ENCODE measurements at places on chromosomes 1 and 21.

GRCh38 chr1:179195376-179195775 lies 34.1 kb downstream of the ABL2 start:
- DNase-seq = no peak

- DNase-seq = no peak
These were observed 43.9 kb upstream of the IFNAR2 start for GRCh38 chr21:33185852-33186251.

DNA sequence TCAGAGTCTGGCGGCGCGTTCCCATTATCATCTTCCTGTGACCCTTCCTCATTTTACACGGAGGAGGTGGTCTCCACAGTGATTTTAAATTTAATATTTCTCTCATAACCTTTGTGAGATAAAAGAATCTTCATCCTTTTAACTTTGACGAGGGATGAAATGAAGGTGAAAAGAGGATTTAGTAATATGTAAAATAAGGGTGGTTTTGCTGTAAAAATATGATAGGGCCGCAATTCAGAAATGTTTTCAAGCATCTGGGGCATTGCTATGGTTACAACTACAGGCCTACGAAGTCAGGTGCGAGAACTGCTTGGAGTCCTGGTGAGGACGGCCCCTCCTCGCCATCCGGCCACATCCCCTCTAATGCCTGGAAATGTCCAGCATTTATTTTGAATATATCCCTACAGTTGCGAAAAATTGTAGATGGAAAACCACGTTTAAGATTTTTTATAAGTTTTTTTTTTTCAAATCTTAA lies 422 bp upstream of the RSBN1 start:
- no peak for DNase-seq

GRCh38 chr1:169368406-169368769 lies 393 bp downstream of the BLZF1 start:
- DNase-seq = no peak

GRCh38 chr1:15152318-15153183 lies 996 bp upstream of the TMEM51 start:
- peak; percentile 60 for DNase-seq

DNA sequence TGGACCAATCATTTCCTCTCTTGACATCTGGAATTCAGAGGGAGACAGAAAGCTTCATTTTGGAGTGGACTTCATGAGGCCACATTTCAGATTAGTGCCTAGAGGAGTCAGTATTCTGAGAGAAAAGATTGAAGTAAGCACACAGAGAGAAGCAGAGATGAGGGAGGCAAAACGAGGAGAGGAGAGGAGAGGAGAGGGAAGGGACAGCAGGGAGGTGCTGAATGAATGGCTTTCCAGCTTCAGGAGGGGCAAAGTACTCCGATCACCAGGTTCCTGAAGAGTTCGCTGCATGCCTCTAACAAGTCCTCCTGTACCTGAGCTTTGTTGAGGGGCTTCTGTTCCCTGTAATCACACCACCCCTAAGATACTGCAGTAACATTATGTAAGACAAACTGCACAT lies 76.0 kb downstream of the NRIP1 start:
- no peak for DNase-seq

DNA sequence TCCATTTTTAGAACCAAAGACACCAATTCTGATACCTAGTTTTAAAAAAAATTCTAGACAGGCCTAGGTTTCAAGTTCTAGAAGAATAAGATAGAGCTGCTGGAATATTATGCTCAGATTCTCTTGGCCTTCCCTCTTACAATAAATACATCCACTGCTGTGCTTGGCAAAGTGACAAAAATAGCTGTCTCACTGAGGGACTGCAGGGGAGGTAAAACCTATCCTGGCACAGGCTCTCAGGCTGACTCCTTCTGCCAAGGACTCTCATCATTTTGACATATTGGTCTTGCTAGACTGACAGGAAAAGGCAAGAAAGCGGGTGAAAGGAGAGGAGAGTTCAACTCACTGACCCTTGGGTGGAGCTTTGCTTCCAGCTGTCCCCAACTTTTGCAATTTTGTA lies 197.0 kb upstream of the LHX8 start:
- DNase-seq = no peak

DNA sequence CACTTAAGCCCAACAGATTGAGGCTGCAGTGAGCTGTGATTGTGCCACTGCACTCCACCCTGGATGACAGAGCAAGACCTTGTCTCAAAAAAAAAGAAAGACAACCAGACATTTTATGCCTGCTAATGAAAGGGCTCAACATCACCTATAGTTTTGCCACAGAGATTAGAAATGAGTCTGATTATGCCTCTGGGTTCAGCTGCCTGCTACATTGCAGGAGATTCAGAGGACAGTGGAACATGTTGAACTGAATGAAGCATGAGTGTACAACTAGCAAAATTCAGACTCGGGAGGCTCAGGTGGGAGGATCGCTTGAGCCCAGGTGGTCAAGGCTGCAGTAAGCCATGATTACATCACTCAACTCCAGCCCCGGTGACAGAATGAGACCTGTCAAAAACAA lies 46.0 kb downstream of the EXO1 start:
- DNase-seq = no peak

DNA sequence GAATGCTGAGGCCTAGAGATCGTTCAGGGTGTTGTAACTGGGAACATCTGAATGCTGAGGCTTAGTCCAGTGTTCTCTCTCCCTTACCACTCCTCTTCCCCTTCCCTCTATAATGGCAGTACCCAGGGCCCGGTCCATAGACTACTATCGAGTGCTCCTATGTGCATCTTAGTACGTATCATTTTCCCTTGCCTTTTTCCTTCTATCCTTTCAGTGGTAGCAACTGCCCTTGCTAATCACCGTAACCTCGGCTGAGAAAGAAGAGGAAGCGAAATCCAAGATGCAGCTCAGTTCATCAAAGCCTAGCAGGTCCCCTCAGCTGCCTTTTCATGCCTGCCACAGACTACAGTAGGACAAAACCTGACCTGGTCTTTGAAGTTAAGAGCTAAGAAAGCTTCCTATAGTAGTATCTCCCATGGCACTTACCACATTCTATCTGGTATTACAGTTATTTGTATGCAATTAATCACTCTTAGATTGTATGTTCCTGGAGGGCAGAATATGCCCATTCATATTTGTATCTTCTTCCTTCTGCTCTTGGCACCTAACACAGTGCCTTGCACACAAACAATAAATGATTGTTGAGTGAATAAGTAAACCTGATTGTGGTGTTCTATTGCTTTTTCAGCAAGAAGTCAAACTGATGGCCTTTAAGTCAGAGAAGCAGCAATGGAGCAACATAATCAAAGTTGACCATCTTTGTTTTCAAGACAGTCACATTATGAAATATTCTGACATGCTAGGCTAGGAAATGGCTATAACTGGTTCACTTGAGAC lies 22.4 kb downstream of the CNIH4 start:
- DNase-seq = no peak

GRCh38 chr1:56456435-56457101 lies 122.8 kb downstream of the PLPP3 start:
- DNase-seq = no peak

DNA sequence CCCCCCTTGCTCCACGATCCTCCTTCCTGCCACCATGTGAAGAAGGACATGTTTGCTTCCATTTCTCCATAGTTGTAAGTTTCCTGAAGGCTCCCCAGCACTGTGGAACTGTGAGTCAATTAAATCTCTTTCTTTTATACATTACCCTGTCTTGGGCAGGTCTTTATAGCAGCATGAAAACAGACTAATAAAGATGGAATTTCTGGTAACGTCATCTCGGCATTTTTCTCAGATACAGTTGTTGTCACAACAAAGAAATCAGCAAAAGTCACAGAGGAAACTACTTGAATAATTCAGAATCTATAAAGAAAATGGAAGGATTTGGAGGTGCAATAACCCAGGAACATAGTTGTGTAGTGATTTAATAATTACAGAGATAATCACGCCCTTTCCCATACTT lies 4.4 kb downstream of the APCS start:
- no peak for DNase-seq

GRCh38 chr21:38675182-38675824 lies 130.4 kb upstream of the ETS2 start:
- no peak for DNase-seq

DNA sequence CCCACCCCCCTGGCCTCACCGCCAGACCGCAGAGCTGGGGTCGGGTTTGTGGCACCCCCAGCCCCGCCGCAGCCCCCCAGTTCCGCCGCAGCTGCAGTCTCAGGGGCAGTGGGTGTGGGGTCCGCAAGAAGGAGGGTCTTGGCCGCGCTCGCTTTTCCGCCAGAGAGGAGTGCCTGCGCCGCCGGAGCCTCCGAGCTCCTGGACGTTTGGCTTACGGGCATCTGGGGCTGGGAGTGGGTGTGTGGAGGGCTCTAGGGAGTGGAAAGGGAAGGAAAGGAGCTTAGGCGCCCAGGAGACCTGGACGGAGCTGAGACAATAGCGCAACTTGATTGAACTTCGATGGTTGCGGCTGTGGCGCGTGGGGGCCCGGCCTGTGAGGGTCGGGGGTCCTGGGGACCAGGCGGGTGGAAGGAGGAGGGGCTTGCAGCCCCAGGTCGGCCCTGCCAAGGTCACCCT lies 88.8 kb upstream of the IPO9 start:
- DNase-seq = no peak

GRCh38 chr1:180501865-180502360 lies 464 bp downstream of the ACBD6 start:
- no peak for DNase-seq

- DNase-seq = no peak
These were observed 13.1 kb downstream of the PCSK9 start for GRCh38 chr1:55052221-55053142.

- DNase-seq = no peak
These were observed 53.6 kb upstream of the SSX2IP start for GRCh38 chr1:84743896-84744295.

DNA sequence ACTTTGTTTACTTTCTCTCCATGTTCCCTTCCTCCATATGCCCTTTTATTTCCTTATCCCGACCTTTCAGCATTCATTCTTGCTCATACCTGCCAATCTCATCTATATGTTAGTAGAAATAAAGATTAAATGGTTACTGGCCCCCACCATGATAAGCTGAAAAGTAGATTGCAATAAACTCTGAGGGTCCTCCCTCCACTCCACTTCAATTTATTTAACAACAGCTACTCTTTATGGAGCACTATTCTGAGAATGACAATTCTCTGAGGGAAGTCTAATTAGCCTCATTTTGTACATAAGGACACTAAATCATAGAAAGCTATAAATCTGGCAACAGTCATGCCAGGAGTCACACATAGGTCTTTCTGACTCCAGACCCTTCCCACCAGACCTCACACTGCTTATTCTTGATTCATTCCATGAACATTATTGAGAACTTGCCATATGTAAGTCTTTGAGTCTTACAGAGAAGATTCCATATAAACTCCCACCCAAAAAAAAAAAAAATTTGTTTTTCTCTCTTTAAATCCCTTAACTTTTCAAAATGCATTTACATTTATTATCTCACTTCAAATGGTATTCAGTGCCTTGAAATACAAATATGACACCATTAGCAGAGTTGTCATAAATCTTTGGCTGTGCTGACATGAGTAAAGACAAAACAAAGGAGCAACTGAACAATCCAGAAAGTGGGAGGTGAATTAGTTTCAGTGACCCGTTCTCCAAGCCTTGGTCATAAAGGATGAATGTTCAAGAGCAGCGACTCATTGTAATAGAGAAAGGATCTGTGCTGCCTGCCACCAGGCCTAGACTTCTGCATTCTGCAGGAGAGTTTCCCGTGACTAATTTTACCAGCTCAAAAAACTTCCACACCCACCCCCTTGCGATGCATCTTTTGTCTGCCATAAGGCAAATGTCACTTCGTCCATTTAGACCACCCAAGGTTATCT lies 28.5 kb downstream of the PALMD start:
- no peak for DNase-seq

DNA sequence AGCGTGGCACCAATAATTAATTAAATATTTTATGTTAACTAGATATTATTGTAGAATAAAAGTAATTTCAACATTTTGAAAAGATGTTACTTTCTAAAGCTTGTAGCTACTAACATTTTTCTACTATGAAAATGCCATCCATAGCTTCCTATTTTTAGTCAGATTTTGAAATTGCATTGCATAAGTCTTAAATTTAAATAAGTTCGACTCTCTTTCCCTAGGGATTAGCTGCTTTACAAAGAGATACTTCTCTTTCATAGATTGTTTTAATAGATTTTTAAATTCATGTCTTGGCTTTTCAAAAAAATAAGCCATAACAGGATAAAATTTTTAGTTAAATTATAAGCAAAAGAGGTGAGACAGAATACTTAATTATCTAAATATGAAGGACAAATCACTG lies 1279.6 kb downstream of the KCNT2 start:
- DNase-seq = no peak

DNA sequence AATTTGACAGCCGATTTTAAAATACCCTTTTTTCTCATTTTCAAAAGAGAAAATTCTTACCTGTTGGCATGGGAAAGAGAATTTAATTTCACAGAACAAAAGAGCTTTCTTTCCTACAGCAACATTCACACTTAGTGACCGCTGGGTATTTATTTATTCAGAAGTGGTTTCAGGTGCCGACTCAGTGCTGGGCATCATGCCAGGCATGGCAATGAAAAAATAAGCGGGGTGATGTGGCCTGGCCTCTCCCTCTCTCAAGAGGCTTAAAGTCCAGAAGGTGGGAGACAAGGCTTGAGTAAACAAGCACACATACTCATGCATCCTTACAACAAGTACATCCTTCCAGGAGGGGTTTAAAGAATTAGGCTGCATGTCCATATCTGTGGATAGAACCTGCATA lies 4.1 kb upstream of the PCP4 start:
- DNase-seq = no peak

- no peak for DNase-seq
These were observed 45.8 kb upstream of the WNT2B start for GRCh38 chr1:112462953-112463279.
